Stimulated activated CD8-positive, alpha-beta memory T cell treated with anti-CD3 and anti-CD28 coated beads, Interleukin-2, amount 100 ng/mL, for 48 hours (primary cell): ENCODE measurements at places on chromosomes 11 and 22.
A peak's percentile ranks its signal among the peaks of the same experiment; 100 is the strongest.

- no peak for DNase-seq
Observed at GRCh38 chr11:117281159-117281558, 10.0 kb upstream of the BACE1-AS start.

DNA sequence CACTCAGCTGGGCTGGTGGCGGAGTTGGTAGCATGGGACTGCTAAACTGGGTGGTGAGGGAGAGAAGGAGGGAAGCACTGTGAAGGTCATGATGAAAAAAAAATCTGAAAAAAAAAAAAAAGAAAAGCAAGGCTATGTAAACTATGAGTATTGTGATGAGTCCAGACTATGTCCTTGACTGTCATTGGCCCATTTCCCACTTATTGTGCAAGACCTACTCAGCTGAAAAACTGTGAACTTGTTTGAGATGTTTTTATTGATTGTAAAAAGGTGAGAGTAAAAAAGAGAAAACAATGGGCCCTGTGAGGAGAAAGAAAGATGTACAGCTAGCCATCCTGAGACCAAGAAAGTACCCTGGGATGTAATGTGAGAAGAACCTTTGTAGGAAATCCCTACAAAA lies 798.4 kb upstream of the TENM4 start:
- DNase-seq: no peak

DNA sequence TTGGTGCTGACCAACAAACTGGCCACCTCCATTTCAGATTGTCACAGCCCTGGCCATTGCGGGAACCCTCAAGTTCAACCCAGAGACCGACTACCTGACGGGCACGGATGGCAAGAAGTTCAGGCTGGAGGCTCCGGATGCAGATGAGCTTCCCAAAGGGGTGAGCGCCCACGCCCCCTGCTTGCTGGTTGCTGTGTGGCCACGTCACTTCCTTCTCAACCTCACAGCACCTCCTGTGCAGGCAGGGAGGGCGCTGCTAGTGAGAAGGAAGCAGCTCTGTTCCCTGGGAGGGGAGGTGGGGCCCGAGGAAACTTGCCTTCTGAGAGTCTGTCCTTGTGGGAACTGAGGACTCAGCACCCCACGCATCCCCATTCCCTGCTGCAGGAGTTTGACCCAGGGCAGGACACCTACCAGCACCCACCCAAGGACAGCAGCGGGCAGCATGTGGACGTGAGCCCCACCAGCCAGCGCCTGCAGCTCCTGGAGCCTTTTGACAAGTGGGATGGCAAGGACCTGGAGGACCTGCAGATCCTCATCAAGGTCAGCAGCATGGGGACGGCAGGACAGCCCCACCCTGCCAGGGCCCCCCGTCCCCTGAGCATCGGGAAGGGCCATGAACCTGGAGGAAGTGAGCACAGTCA lies 19.3 kb downstream of the POLR3H start:
- DNase-seq: peak; percentile 49

DNA sequence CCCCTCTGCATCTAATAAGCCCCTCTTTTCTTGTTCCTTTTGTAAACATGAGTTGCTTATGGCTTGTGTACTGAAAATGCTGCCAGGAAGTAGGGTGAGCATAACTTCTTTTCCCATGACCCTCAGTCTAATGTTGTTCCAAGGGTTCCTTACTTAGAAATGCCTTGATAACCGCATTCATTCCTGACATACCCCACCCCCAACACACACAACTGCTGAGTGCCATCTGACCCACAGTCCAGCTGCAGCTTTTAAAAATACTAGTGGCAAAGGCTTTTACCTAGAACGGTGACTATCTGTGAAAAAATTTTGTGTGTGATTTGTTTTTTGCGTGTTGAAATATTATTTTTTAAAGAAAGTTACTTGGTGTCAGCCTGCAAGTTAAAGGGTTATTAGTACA lies 52.6 kb downstream of the ARHGAP42 start:
- no peak for DNase-seq

GRCh38 chr11:134205729-134206128 lies 18.0 kb downstream of the NCAPD3 start:
- DNase-seq: no peak

DNA sequence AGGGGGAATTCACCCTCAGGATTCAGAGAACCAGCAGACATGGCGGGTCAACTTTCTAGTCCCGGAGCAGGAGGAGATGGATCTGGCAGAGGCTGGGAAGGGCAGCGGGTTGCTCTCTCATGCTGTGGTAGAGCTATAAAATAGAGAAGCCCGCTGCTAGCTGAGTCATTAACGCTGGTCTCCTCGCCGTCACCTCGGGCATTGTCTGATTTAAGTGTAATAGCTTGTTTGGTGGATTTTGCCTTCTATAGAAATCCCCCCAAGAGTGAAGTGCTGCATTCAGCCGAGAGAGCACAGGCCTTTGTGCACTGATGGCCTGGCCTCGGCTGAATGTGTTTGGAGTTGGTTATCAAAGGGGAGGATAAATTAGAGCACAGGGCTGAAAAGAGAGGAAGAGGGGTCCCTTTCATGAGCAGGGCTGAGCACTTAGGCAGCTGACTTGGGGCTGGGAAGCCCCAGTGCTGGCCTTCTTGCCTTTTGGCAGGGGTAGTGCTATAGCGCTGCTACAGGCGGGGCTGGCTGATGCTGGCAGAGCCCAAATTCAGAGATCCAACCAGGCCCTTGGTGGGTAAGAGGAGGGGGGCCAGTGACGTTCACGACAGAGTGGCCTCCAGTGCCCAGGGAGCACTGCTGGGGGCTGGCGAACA lies 161.1 kb upstream of the CADM1 start:
- no peak for DNase-seq

- DNase-seq: no peak
Observed at GRCh38 chr11:31816468-31817053, 5.4 kb upstream of the PAX6 start.

DNA sequence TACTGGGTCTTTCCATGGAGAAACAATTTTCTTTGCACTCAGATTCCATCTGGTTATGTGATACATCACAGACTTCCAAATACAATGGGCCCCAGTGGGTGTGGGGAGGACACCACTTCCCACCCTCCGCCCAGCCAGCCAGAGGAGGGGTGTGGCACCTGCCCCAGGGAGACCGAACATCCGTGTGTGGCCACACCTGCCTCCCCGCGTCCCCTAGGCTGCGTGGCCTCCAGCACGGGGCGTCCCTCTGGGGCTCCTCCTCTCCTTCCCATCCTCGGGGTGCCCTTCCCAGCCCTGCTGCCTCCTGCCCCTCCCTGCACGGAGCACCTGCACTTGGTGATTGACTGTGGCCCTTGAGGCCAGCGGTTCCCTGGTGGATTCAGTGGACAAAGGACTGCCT lies 49.1 kb downstream of the CERK start:
- no peak for DNase-seq
